GF-D8 (cell line): ENCODE measurements at places on chromosomes 6 and 20.

- no peak for DNase-seq
Observed at GRCh38 chr20:4297127-4297826, 281.9 kb upstream of the RNF24 start.

DNA sequence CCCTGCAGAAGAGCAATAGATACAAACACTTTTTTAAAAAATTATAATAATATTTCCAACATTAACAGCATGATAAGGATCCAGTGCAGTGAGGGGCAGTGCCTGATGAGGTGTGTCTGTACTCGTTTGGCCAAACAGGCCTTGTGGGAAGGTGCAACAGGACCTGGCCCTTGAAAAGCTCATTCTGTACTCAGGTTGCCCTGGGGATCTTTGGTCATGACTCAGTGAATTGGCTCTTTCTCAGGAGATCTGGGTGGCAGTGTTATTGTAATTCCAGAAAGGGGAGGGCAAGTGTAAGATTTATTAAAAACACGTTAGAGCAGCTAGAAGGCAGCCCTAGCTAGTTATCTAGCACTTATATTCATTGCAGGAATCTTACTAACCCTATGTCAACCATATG, 2.9 kb upstream of the SPINT3 start:
- DNase-seq: no peak

DNA sequence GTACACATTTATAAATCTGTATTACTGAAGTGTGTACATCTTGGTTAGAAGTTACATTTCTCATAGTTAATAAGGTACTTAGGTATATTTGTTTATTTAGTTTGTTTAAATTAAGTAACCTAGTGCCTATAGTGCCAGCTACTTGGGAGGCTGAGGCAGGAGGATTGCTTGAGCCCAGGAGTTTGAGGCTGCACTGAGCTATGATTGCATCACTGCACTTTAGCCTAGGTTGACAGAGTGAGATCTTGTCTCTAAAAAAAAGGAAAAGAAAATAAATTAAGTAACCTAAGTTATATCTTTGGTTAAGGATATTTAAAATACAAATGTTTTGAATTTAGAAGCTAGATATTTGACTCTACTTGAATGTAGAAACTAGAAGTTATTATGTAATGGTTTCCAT, 9.5 kb upstream of the AFG1L start:
- no peak for DNase-seq

DNA sequence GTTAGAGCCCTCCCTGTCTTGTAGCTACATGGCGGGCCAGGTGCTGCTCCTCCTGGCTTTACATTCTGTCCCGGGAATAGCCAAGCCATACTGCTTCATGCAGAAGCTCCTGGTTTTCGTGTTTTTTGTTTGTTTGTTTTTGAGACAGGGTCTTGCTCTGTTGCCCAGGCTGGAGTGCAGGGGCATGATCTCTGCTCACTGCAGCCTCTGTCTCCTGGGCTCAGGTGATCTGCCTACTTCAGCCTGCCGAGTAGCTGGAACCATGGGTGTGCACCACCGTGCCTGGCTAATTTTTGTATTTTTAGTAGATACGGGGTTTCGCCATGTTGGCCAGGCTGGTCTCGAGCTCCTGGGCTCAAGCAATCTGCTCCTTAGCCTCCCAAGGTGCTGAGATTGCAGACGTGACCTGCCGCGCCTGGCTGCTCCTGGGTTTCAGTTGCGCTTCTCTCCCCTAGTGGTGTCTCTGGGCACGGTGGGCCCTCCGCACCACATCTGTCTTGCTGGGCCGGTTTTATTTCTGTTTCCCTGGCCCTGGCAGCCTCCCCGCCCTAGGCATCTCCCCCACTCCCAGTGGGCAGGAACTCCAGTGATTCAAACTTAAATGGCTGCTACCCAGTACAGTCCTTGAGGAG, 12.9 kb downstream of the CDYL start:
- no peak for DNase-seq

GRCh38 chr20:8722277-8722928, 346.5 kb upstream of the PLCB4 start:
- peak; percentile 21 for DNase-seq

DNA sequence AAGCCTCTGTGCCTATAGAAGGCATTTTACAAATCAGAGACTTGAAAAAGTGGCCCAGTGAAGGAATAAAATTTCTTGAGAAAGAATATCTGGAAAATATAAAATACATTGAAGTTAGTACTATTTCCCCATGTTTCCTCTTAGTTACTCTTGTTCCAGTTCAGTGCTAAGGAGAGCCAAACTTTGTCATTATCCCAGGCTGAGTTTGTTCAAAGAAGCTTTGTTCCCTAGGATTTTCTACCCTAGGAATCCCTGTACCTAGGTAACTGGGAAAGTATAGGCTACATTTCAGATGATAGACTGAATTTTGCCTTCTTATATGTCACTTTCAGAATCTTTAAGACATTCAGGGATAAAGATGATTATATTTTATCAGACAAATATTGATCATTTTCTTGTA, 1395.7 kb upstream of the MAP3K7 start:
- no peak for DNase-seq
